Bronchial epithelial cell (primary cell): ENCODE measurements at places on chromosomes 4 and X. TPM values are rescaled to one million over a fixed set of nuclear protein-coding genes. Genes with fewer than 3 reads are reported as not detected.

- DNase-seq, result peak; percentile 62
Measured at GRCh38 chr4:38562751-38563198, 101.2 kb upstream of the KLF3 start.

GRCh38 chr4:140806163-140806562 is 50.0 kb upstream of the TBC1D9 start:
- no peak for DNase-seq

GRCh38 chrX:106997611-106998010 is 2.4 kb downstream of the MORC4 start:
- DNase-seq, result no peak

The CCNG2 gene
- 18.7 and 19.3 TPM in 2 replicates for total RNA-seq

GRCh38 chrX:74291577-74291963 is 12.4 kb upstream of the ZCCHC13 start:
- no peak for DNase-seq

DNA sequence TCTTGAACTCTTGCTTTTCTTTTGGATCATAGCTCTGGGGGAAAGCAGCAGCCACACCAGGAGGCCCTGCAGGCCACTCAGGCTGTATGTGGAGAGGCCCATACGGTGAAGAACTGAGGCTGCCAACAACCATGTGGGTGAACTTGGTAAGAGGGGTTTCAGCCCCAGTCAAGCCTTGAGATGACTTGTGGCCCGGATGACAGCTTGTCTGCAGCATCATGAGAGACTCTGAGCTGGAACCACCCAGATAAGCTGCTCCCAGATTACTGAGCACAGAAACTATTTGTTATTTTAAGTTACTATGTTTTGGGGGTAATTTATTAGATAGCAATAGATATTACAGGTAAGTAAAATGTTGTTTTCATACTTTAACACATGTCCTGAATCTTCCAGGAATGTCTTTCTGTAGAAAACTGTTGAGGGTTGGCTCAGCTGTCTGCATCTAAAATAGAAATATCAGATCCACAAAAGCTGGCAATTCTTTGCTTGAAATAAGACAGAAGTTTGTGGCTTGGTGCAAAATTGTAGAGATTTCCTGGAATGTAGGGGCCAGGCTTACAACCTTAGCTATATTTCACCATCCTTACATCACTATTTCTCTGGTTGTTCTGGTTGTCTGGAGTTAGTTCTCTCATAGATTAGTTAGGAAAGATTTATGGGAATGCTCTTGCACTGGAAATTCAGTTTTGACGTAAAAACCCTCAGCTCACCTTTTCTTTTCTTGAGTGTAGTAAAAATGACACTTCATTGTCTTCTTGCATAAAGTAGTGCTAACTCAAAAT is 272.1 kb downstream of the RAPGEF2 start:
- DNase-seq, result no peak

The ARHGAP4 gene
- 0.77 and 0.79 TPM in 2 replicates for total RNA-seq

- no peak for DNase-seq
Measured at GRCh38 chr4:55296096-55296495, 49.9 kb upstream of the SRD5A3 start.

DNA sequence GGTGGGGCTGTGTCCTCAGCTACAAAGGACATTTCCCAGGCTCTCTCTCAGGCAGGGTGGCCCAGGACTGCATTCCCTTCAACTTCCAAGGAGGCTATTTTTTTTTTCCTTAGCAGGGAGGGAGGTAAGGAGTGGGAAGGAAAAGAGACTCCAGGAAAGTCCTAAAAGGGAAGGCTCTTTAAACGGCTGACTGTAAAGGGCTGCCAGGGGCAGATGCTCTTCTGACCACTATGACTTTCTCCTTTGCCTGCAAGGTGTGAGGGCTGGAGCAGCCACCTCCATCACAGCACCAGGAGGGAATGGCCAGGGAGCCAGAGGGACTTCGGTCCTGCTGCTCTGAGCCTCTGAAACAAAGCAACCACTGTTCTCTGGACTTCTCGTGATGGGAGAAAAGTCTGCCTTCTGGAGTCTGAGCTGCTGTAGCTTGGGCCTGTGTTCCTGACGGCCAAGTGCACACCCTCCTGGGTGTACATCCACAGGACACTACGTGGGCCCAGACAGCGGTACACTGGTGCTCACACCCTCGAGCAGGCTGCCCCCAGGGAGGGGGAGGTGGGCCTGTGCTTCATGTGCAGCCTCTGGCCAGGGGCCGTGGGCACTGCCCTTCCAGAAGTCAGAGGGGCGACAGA is 17.9 kb downstream of the NAT8L start:
- DNase-seq, result no peak

GRCh38 chr4:156475322-156475721 is 496.3 kb downstream of the PDGFC start:
- peak; percentile 75 for DNase-seq

DNA sequence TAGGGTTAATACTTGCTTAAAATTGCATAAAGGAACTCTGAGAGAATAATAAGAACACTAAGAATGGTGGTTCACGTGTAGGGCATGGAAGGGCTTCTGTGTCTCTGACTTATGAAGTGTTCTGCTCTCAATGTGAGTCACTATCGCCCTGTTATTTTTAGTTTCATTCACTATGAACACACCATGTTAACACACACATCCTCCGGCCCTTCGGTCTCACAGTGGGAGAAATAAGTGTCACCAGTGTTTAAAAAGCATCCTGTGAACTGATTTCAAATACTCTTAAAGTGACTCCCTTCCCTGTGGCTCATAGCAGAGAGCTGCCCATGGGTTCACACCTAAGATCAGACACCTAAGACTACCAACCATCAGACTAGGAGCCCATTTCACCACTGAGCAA is 33.8 kb upstream of the FGFBP2 start:
- no peak for DNase-seq

DNA sequence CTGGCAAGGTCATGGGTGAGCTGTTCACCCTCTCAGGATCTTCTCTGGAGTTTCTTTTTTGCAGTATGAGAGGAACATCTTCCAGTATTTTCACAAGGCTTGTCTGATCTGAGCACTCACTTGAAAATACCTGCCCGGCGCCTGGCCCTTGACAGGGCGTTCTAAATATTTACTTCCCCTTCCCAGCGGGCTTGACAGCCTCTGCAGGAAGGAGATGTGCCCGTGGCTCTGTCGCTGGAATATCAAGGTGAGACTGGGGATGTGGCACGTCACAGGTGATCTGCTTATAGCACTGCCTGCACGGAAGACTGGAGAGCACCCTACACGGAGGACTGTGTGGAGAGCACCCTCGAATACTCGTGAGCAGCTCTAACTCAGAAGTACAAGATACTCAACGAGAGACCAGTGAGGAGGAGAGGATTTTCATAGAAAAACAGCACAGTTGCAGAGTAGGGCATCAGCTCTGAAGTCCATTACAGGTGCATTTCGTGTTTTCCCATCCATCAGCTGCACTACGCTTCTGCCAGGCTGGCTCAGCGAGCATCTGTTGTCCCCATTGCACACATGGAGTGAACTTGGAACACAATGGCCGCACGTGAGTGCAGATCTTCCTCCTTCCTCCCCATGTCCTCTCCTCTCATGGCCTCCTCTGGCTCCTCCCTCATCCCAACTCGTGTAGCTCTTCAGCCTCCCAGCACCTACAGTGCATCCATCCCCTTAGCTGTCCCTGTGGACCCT is 32.1 kb downstream of the ZBTB49 start:
- no peak for DNase-seq

The SYTL5 gene
- 1.3 and 10.2 TPM in 2 replicates for total RNA-seq

- DNase-seq, result no peak
Measured at GRCh38 chr4:26233350-26233749, 87.5 kb upstream of the RBPJ start.

DNA sequence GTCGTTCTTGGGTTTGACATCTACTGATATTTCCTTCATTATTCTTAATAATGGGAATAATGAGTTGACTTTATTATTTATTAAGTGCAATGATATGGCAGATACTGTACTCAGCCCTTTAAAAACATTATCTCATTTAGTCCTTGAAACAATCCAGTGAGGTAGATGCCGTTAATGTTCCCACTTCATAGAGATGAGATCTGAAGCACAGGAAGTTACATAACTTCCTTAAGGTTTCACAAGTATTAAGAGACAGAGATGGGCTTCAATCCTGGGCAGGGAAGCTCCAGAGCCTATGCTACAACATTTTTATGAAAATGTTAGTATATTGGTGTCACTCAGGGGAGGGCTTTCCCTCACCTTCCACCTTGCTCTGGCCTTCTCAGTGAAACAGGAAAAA is 9.7 kb upstream of the KLHL13 start:
- no peak for DNase-seq

DNA sequence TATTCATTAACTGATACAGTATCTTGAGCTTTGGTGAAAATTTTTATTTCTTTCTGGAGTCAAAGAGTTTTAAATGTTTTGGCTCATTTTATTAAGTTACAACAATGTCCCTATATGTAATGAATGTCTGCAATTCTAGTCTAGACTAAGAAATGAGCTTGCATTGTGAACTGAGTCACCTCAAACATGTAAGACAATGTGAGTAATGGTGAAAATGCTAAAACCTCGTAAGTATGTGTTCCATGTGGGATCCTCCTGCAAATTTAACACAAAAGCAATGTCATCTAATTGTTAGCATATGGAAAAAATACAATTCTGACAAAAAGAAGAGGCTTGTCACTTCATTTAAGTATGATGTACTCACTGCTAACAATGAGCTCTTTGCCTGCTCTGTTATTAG is 480.5 kb upstream of the FSTL5 start:
- DNase-seq, result peak; percentile 28

- no peak for DNase-seq
Measured at GRCh38 chrX:136325377-136325776, 24.6 kb downstream of the ADGRG4 start.

- DNase-seq, result peak; percentile 55
Measured at GRCh38 chrX:119468551-119469312, 488 bp downstream of the SLC25A5 start.

DNA sequence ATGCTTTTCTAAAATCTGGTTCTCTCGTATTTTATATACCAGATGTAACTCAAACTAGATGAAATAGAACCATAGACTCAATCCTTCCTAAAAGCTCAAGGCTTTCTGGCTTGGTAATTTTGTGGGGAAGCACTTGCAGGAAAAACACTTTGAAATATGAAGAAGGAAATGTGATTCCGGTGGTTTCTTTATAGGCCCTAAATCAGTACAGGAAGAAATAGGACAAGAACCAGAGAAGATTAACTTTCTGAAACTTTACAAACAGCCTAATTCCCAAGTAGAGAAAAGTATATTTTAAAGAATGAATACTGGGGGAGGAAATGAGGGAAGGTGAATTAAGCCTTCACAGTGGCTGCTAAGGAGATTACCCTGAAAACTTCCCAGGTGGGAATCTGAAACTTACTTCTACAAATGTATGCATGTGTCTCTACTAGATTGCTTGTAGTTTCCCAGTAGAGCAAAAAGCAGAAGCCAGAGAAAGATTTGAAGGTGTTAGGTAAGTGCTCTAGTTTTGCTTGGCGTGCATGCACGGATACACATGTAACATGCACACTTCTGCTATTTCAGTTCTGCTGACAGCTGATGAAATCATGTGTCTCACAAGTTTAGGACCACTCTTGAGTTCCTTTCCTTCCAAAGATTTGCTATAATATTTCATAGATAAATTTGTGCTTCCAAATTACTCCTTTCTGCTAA is 92.1 kb downstream of the AFF1 start:
- DNase-seq, result no peak

- peak; percentile 23 for DNase-seq
Measured at GRCh38 chrX:133249266-133250058, 31.3 kb upstream of the TFDP3 start.

DNA sequence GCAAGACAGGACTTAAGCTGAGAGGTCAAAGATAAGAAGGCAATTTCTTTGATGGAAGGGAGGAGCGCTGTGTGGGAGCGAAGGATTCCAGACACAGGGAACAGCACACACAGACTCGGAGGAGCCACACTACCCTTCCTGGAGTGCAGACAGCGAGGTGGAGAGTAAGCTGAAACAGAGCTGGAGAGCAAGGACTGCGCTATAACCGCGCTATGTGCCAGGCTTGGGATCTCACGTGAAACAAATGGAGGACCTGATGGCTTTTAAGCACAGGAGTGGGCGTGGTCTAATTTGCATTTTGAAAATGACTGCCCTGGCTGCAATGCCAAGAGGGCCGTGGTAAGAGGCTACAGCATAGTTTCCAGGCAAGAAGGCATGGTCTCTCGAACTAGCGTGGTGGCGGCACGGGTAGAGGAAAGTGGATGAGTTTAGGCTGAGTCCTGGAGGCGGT is 113.9 kb upstream of the SORBS2 start:
- no peak for DNase-seq

The SPIN2B gene
- 0.79 and 5.2 TPM in 2 replicates for total RNA-seq

GRCh38 chrX:13373431-13374187 is 53.8 kb upstream of the ATXN3L start:
- DNase-seq, result peak; percentile 68

The MAGEE1 gene
- 0.51 and 0.53 TPM in 2 replicates for total RNA-seq

The PNMA6A gene
- 0.53 and 0.77 TPM in 2 replicates for total RNA-seq

DNA sequence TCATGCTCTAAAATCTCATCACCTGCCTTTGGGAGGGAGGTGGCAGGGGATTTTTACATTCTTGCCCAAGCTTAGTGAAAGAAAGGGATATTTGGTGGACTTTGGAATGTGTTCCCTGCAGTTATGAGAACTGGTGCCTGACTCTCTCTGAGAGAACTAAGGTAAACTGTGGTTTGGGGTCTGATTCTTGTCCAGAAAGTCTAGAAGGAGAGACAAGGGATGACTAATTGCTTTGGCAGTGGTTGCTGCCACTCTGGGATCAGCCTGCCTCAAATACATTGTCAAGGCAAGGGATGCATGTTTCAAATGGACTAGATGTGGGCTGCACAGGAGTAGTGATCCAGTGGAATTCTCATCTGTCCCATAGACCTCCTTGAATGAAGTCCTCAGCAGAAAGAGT is 115.2 kb downstream of the DDIT4L start:
- DNase-seq, result no peak

DNA sequence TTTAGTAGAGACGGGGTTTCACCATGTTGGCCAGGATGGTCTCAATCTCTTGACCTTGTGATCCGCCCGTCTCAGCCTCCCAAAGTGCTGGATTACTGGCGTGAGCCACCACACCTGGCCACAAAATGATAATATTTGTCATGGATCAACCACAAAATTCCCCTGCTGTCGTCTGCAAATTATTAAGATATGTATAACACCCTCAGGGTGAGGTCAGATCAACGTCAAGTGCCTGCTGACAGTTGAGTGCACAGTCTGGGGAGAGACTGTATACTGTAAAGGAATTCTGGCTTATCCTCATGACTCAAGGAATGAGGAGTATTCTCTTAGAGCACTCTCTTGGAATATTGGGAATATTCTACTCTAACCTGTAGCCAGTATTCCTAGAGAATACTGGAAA is 11.2 kb downstream of the EPGN start:
- DNase-seq, result peak; percentile 27

DNA sequence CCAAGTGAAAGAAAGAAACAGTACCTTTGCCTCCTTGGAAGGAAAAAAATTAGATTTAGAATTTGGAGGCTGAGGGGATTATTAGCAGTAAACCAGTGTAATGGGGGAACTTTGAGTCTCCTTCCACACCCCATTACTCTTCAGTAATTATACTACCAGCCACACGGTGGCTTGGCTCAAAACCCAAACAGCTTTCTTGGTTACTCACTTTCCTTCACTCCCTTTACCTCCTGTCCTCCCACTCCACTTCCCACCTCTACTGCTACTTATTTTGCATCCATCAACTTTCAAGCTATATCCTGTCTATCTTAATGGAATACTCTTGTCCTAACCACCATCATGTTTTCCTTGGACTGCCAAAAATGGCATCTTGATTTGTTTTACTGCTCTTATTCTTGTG is 310.6 kb upstream of the AADAT start:
- no peak for DNase-seq

The GAGE1 gene
- not detected in 2 replicates for total RNA-seq
